ENCODE measurements at places on chromosomes 3 and 15.

DNA sequence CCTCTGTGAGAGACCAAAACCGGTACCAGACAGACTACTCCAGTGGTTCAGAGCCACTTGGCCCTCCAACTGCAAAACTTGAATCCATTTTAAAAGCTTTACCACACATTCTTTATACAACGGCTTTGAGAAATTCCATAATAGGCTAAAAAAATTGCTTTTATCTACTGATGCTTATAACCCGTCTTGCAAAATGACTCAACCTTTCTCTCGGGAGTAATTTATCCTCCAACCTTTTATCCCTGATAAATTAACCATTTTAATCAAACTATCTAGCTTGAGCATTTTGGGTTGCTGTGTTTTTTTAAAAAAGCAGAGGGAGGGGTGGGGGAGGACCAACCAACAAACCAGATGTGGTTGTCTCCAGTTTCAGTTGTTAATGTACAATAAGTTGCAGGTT is 275.7 kb upstream of the LRTM1 start:
- DNase-seq, result no peak

DNA sequence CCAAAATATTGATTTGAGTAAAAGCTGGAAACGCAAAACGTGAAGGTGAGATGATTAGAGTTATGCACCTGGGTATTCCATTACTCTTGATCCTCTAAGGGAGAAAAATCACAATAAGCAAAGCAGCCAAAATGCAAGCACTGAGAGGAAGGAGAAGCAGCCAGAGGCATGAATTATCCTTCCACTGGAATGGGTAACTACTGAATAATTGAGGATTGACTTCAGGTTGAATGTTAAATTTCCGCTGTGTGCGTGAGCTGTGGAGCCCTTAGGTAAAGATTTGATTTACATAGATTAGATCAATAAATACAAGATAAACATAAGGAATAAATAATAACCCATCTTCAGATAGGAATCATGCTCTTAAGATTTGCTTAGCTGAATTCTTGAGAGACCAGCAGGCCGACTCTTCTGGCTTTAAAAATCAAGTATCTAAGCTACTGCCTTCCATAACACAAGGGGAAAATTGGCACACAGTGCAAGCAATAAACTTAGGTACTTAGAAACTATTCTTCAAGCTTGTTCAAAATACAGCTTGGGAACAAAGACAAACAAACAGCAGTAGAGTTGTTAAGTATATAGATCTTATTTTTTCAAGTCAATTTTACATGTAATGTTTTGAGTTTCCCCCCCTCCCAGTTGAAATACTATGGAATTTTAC is 1459.5 kb downstream of the ZPLD1 start:
- no peak for DNase-seq

GRCh38 chr3:63936925-63937324 is 24.7 kb upstream of the SCAANT1 start:
- DNase-seq, result no peak

- no peak for DNase-seq
Measured at GRCh38 chr15:68639926-68640600, 61.3 kb downstream of the CORO2B start.

GRCh38 chr3:106533093-106533787 is 664.4 kb upstream of the CBLB start:
- DNase-seq, result no peak

DNA sequence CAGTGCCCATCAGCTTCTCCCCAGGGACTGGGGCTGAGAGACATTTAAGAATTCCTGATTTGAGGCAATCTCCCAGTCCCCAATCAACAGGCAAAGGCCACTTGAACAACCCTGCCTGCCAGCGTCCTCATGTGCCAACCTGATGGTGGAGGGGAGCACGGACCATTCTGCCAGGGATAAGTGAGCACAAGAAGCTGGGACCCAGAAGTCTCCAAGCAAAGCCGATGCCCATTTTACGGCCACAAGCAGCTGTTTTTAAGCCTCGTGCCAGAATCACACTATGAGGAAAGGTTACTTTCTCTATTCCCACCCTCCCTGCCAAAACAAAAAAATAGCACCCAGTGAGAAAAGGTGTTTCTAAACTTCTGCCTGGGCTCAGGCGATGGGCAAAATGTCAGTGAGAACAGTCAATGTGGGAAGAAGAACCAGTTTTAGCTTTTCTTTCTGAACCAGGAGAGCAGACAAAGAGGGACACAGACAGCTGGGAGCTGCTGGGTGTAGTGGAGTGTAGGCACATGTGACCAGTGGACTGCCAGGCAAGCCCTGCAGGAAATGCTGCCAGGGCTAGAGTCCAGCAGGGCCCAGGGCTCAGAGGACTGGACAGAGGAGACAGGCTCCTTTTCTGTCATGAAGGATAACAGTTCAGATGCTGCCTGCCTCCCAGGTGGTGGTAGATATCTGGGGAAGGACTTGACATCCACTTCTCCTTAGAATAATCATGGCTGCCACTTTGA is 57.7 kb downstream of the ATP2B2 start:
- DNase-seq, result no peak

- no peak for DNase-seq
Measured at GRCh38 chr3:36543276-36543997, 163.1 kb downstream of the STAC start.

All from nucleus accumbens (tissue), 56 donors.